ENCODE measurements at places on chromosomes 13 and 19.
A peak's percentile ranks its signal among the peaks of the same experiment; 100 is the strongest.

DNA sequence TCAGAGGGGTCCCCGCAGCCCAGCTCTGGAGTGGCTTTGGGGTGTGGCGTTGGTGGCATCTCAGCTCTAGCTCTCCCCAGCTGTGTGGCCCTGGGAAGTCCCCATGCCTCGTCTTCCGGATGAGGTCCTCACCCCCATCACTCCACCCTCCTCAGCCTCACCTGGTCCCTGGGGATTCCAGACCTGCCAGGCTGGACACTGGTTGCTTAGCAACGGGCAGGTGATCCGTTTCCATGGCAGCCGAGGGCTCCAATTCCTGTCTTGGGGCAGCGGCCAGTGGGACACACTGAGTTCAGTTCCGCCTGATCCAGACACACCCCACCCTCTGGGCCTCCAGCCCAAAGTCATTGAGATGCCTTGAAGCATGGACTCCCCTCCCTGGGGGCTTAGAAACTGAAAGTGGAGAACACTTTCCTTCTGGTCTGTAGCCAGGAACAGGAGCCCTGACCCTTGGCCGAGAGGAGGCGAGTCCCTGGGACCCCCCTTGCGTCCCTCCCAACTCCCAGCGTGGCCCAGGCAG, 7.7 kb upstream of the MISP start:
- DNase-seq = no peak

- no peak for DNase-seq
Measured at GRCh38 chr19:55113570-55114039, 3.8 kb downstream of the PPP1R12C start.

DNA sequence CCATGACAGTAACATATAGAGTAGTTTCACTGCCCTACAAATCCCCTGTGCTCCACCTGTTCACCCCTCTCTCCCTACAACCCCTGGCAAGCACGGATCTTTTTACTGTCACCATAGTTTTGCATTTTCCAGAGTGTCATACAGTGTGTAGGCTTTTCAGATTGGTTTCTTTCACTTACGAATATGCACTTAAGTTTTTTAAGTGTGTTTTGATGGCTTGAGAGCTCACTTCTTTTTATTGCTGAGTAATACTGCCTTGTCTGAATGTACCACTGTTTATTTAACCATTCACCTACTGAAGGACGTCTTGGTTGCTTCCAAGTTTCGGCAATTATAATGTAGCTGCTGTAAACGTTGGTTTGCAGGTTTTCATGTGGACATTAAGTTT, 175.1 kb downstream of the ITGBL1 start:
- DNase-seq = no peak

DNA sequence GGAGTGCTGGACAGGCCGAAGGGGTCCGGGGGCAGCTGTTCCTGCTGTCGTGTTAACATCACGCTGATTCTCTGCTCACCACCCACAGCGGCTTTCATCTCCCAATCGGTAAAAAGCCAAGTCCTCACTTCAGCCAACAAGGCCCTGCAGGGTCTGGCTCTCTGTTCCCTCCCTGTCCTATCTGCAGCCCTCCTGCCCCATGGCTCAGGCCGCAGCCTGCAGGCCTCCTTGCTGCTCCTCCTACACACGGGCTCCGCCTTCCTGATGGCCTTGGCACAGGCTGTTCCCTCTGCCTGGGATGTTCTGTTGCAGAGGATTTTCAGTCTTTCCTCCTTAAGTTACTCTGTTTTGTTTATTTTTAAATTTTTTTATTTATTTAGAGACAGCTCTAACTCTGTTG, 22.2 kb downstream of the FUZ start:
- DNase-seq = no peak

GRCh38 chr19:35228177-35228930, at the start of gene FAM187B:
Gene FAM187B, minus strand, starts transcription at chr19:35228739. Its CDS starts 59 bp downstream, at chr19:35228680.
- no peak for DNase-seq

- no peak for DNase-seq
Measured at GRCh38 chr19:4609878-4610511, 29.3 kb upstream of the TNFAIP8L1 start.

DNA sequence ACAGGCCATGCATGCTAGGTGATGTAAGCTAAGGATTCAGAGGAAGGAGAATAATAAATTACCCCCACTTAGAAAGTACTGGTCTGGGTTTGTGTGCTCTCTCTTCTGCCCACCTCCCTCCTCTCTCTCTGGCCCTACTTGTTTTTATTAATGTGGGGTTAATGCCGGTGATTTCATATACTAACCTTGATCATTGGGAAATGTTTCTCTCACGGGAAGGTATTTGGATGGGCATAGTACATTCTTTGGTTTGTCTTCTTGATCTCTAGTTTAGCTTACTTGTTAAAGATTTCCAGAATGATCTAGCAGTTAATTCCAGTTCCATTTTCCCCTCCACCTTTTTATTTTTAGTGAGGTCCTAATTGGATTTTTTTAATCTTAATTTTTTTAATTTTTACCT, 24.6 kb downstream of the ARHGAP35 start:
- DNase-seq = no peak

DNA sequence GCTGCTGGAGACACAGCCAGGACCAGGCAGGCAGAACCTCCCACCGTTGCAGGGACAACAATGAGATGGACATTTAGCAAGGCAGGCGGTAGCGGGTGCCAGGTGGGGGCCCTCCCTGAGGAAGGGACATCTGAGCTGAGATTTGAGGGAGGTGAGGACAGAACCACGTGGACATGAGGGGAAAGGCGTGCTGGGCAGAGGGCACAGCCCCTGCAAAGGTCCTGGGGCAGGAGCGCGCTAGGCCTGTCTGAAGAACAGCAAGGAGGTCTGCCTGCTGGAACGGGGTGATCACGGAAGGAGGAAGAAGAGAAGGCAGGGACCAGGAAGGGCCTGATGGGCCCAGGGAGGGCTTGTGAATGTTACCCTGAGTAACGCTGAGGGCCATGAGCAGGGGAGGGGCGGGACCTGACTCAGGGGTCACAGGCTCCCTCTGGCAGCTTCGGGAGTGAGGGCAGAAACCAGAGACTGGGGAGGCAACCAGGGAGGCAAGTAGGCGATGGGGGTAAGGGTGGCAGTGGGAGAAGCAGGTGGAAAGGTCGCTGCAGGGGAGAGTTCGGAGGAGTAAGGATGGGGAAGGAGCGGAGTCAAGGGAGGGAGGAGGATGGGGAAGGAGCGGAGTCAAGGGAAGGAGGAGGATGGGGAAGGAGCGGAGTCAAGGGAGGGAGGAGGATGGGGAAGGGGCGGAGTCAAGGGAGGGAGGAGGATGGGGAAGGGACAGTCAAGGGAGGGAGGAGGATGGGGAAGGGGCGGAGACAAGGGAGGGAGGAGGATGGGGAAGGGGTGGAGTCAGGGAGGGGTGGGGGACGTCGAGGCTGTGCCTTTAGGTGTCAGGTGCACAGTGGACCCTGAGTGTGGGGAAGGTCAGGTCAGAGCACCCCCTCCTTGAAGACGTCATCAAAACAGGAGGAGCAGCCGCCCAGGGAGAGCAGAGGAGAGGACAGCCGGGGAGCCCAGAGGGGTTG, 15.7 kb upstream of the B3GNT3 start:
- peak; percentile 86 for DNase-seq

DNA sequence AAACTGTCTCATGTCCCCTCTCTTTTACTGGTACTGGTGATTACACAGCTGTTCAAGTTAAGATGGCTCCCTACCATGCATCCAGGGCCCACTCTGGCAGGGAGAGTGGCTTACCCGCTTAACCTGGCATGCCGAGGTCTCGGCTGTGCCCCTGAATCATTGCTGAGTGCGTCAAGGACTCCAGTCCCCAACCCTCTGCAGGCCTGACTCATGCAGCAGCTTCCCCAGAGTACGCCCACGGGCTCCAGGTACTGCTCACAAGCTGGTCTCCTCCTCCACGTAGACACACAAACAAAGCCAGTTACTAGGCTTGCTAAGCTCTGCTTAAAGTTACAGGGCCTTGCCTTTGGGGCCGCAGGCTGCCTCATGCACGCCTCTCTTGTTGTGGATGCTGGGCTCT, 447.4 kb downstream of the COG6 start:
- DNase-seq = no peak

DNA sequence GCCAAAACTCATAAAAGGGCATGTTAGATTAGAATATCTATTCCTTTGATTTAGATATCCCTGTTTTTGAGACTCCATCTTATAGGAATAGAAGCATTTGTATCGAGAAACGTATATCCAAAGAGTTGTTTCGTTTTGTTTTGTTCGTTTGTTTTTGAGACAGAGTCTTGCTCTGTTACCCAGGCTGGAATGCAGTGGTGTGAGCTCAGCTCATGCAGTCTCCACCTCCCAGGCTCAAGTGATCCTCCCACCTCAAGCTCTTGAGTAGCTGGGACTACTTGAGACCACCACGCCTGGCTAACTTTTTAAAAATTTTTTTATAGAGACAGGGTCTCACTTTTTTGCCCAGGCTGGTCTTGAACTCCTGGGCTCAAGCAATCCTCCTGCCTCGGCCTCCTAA, 26.6 kb upstream of the ZMYM5 start:
- DNase-seq = no peak

DNA sequence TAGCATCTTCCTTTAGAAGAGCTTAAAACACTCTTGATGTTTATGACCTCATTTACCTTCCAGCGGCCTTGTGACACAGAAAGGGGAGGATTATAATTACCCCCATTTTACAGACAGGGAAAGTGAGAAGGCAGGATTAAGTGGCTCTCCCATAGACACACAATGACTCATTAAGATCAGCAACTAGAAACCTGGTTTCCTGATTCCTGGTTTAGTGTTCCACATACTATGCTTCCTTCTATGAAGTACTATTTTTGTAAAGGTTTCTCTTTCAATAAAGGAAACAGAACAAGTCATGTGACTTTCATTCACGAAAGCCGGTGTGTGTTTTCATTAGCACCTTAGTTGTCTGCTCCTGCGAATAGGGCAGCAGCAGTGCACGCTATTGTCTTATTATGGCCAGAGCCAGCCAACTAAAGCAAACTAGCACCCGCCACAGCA, 8.3 kb downstream of the IRS2 start:
- DNase-seq = no peak

GRCh38 chr19:42132851-42133528, 744 bp upstream of the POU2F2 start:
- DNase-seq = peak; percentile 39

DNA sequence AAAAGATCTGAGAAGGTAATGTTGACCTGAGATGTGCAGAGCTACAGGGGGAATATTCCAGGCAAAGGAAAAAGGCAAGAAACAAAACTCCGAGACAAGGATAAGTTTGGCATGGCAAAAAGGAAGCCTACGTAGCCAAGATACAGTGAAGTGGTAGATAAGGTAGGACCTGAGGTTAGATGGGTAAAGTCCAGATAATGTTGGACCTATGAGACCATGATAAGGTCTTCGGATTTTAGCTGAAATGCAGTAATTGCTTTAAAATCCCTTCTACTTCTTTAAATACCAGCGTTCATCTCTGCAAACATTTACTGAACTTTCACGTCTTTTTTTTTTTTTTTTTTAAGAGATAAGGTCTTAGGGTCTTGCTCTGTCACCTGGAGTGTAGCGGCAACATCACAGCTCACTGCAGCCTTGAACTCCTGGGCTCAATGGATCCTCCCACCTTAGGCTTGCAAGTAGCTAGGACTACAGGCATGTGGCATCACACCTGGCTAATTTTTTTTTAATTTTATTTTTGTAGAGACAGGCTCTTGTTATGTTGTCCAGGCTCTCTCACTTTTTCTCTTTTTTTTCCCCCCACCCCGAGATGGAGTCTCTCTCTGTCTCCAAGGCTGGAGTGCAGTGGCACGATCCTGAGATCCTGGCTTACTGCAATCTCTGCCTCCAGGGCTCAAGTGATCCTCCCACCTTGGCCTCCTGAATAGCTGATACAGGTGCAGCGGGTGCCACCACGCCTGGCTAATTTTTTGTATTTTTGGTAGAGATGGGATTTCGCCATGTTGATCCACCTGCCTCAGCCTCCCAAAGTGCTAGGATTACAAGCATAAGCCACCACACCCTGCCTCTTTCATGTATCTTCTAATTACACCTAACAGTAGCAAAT, 4.2 kb upstream of the WBP4 start:
- no peak for DNase-seq

- no peak for DNase-seq
Measured at GRCh38 chr13:109568339-109568818, 218.0 kb downstream of the IRS2 start.

DNA sequence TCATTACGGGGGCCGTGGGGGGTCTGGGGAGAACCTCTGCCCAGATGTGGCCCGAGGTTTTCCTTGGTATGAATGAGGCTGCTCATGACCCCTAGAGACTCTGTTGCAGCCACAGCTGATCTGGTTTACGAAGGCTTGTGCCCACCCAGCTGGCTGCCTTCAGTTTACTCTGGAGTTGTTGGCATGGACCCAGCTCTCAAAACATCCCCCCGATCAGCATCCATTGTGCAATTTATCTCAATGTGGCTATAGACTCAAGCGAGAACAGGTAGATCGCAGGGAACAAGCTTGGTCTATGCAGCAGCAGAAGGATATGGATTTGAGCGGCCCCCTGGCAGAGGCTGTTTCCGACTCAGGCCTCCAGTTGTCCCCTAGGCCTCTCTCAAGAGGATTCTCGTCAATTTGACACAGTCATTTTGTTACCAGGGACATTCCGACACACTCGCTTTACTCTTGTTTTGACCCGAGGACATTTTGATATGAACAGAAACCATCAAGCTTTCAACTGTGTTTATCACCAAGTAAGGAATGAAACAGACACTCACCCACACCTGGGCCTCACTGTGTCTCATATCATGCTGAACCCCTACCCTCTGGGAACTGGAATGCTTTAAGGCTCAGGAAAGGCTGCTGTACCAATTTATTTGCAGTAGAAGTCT, 161.5 kb downstream of the KATNAL1 start:
- DNase-seq = no peak

DNA sequence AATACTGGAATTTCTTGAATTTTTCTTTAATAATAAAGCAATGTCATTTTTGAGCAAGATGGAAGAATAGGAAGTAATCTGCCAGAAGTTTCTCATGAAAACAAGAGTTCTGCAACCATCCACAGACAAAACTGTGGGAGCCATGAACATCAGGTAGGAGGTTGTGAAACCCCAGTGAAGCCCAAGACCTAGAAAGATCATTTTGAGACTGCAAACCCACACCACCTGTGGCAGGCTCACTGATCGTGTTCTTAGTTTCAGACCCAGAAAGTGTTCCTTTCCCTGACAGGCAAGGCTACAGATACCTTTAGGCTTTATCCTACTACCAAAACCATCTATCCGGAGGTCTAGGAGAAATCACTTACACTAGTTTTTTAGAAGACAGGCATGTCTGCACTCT, 2189.8 kb upstream of the PCDH20 start:
- no peak for DNase-seq

DNA sequence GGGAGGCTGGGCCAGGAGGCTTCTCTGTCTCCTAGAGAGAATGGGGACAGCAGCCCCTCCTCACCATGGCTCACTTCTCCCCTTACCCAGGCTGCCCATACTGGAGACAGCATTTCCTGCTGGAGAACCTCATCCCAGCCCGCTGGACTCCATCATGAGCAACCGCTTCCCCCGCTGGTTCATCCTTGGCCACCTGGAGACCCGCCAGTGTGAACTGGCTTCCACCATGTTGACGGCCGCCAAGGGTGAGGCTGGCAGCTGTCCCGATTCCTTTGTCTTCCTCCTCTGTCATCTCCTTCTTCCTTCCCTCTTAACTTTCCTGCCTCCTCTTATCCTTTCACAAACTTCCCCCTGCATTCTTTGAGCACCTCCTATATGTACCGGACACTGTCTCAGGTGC, 28.0 kb downstream of the ZSWIM4 start:
- no peak for DNase-seq
